ENCODE measurements at places on chromosomes 3 and 15.

GRCh38 chr3:134274571-134274970 lies 23.9 kb upstream of the RYK start:
- DNase-seq, result no peak

GRCh38 chr3:159607856-159608255 lies 380.8 kb upstream of the IL12A start:
- DNase-seq, result no peak

DNA sequence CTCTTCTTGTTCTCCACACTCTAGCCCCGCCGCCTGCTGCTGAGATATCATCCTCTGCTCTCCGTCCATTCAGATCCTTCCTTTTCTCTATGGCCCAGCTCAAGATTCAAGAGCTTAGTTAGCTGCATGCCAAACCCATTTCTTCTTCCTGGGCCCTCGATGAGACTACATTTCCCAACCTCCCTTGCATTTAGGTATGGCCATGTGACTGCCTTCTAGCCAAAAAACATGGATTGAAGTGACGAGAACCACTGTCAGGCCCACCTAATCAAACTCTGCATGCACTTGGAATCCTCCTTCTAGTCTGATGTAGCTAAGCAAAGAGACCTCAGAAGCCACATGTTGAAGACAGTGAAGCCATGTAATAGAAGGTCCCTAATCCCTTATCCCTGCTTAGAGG lies 308.2 kb downstream of the VPS13C start:
- no peak for DNase-seq

- peak; percentile 77 for DNase-seq
These were observed 25.7 kb downstream of the RPLP1 start for GRCh38 chr15:69478259-69478781.

- no peak for DNase-seq
These were observed 33.8 kb downstream of the SLCO3A1 start for GRCh38 chr15:91887321-91887720.

- no peak for DNase-seq
These were observed 32.9 kb upstream of the SKOR1 start for GRCh38 chr15:67792250-67792942.

All from activated CD4-positive, alpha-beta T cell treated with anti-CD3 and anti-CD28 coated beads for 36 hours (primary cell).